Adrenal gland (tissue), 19 donors: ENCODE measurements at places on chromosomes 16 and 17. TPM values are rescaled to one million over a fixed set of nuclear protein-coding genes. Genes with fewer than 3 reads are reported as not detected.

The SCGB1C2 gene
- not detected for polyA plus RNA-seq

The SLC38A7 gene
- polyA plus RNA-seq, result 42.3 TPM

The OR1F1 gene
- polyA plus RNA-seq, result not detected

The GUCY2D gene
- polyA plus RNA-seq, result not detected

The PCYT2 gene
- polyA plus RNA-seq, result 37.5 TPM

The B3GNT9 gene
- polyA plus RNA-seq, result 11.9 TPM

The C17orf100 gene
- 3.6 TPM for polyA plus RNA-seq

The GPR142 gene
- not detected for polyA plus RNA-seq

The SLFN11 gene
- polyA plus RNA-seq, result 8.0 TPM

The RPA1 gene
- polyA plus RNA-seq, result 12.9 TPM

DNA sequence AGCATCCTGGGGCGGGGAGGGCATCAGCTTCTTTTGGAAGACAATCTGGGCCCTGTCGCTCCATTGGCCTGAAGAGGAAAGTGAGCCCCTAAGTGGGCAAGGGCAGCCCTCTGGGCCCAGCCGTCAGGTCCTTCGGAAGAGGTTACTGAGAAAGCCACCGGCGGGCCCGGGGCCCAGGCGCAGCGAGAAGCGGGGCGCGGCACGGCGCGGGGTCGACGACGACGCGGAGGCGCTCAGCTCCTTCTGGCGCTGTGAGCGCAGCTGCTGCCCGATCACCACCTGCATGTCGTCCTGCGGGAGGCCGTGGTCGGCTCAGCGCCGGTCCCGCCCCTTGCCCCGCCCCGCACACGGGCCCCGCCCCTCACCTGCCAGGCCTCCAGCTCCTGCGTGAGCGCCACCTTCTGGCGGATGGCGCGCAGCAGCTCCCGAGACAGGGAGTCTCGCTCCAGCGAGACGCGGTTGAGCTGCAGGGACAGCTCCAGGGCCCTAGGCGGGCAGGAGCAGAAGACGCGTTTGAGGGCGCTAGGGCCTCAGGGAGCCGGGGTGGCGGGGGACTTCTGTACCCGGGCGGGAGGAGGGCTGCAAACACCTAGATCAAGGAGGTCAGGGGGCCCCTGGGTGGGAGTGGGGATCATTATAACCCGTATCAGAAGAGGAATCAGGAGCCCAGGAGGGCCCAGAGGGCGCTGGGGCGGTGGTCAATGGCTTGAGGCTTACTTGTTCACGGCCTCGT is 4.3 kb downstream of the THOC6 start:
- DNase-seq, result peak; percentile 92

GRCh38 chr16:72886346-72886974 is 161.5 kb downstream of the ZFHX3 start:
- DNase-seq, result no peak

GRCh38 chr16:85935974-85936760 is 37.2 kb downstream of the IRF8 start:
- no peak for DNase-seq

- peak; percentile 46 for DNase-seq
Observed at GRCh38 chr16:74627506-74628220, 20.7 kb upstream of the GLG1 start.

- DNase-seq, result no peak
Observed at GRCh38 chr17:40474419-40475002, 26.9 kb downstream of the TNS4 start.

GRCh38 chr16:55406651-55407050 is 72.3 kb upstream of the MMP2 start:
- DNase-seq, result no peak

- DNase-seq, result no peak
Observed at GRCh38 chr17:68565661-68566441, 35.3 kb downstream of the FAM20A start.

DNA sequence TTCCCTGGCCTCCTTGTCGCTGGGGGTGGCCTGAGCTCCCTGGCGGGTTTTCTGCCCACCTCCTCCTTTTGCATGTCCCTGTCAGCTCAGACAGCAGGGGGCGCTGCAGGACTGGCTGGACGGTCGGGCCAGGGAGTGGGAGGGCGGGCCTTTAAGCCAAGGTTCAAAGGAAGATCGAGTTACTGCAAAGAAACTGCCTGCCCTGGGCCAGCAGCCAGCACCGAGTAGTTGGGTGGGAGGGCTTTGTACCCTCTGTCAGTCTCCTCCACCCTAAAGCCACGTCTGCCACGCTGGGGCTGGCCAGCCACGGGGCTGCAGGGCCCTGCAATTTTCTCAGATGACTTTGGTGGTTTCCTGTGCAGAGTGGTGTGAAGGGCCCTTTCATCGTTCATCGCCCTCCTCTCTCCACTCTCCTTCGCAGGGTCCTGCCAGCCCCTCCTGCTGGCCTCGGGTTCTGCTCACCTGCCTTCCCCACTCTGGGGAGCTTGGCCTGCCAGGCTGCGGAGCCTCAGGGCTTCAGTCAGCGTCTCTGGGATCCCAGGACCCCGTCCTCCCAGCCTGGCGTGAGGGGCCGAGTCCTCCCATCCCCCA is 12.3 kb downstream of the GPR142 start:
- peak; percentile 94 for DNase-seq

DNA sequence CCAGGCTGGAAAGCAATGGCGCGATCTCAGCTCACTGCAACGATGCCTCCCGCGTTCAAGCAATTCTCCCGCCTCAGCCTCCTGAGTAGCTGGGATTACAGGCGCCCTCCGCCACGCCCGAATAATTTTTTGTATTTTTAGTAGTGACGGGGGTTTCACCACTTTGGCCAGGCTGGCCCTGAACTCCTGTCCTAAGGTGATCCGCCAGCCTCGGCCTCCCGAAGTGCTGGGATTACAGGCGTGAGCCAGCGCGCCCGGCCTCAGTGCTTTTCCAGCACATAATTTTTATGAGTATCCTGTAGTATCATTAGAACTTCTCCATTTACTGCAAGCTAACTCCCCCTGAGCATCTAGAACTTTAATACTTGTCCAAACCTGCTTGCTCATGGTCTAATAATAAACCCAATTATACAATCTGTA is 1.8 kb downstream of the UBE2G1 start:
- peak; percentile 8 for DNase-seq

- DNase-seq, result no peak
Observed at GRCh38 chr17:58412961-58413586, 4.3 kb downstream of the RNF43 start.

- DNase-seq, result no peak
Observed at GRCh38 chr16:57276596-57276995, 7.9 kb downstream of the PLLP start.

DNA sequence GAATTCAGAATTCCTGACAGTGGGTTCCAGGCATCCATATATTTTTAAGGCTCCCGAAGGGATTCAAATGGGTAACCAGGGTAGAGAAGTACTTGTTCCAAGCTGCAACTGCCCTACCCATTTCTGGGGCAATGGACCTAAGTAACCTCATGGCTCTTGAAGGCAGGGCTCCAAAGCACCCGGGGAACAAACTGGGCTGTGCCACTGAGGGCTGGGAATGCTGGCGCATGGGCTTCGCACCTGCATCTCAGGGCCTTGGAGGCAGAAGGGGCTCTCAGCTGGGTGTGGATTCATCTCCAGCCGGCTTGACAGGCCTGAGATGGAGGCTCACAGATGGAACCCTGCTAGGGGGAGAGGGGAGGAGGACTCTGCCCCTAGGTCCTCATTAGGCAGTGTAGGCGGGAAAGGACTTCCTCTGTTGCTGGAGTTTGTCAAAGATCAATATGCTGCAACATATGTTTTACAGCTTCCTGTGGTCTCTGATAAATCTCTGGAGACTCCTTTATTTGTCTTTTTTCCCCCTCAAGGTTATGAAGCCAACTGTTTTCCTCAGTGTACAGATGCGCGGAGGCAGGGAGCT is 232.3 kb upstream of the NLRP1 start:
- DNase-seq, result no peak

DNA sequence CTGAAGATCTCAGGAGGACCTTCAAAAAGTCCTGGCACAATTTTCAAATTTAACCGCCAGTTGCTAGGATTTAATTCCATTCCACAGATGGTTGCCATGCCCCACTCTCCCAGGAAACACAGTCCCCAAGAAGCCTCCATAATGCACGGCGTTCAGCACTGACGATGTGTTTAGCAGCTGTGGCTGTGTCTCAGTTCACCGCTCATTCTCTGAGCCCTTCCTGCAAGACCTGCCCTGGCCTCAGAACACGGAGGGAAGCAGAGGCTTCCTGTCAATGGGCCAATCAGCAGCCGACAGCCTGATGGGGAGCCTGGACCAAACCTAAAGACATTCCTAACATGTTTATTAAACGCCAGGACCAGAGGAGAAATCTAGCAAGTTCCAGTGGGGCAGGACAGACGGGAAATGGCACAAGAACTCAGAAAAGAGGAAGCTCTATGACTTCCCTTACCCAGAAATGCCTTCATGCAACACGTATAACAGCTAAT is 4.9 kb downstream of the MYLK3 start:
- no peak for DNase-seq

GRCh38 chr16:49858200-49859124 is 2.5 kb upstream of the ZNF423 start:
- DNase-seq, result peak; percentile 66

DNA sequence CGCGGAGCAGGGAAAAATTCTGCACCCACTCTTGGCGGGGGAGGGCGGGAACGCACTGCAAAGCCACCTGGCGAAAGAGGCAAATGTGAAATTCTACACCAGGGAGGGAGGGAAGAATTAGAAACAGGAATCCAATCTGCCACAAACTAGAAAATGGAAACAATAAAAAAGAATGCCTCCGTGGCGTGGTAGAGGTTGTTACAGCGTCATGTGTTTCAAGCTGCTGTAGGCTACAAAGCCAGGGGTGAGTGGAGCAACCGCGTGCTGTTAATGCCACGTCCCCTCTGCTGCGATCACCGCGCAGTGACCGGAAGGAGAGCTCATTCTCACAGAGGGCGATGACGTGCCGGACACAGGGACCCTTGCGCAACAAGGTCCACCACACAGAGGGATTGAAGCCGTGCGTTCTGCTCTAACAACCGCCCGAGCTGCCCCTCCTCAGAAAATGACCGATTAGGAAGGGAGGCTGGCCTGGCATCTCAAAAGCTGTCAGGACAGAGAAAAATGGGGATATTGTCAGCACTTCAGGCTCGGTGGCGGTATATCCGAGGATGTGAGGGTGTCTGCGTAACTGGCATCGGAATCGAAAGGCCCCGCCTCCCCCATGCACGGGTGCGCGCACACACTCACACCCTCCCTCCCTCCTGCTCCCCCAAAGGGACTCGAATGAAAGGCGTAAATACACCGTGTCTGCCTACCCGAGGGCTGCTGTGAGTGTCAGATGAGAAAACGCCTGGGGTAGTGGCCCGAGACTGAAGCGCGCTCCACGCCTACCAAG is 70.8 kb upstream of the TNRC6C start:
- peak; percentile 82 for DNase-seq

DNA sequence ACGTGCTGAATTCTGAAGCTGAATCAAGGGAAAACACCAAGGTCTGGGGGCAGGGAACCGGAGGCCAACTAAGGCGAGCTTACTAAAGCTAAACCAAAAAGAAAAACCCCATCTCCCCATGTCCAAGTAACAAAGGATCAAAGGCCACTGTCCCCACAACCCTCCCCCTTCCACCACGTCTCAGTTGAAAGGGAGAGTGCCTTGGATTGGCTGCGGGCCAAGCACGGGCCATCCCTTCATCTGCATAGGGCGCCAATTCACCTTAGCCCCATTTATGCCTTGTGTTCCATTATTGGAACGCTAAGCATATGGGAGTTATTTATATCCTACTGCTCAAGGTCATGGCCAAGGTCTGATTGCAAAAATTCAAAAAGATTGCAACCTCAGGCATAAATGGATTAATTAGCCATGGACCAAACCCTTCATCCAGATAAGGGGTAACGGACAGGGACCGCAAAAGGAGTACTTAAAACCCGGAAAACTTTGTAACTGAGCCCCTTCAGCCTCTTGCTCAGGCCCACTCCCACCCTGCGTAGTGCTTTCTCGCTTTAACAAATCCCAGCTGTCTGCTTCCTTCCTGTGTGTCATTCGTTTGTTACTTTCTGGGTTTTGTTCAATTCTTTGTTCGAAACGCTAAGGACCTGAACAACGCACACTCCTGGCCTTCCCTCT is 740 bp upstream of the ATP6V0D1 start:
- DNase-seq, result peak; percentile 62

DNA sequence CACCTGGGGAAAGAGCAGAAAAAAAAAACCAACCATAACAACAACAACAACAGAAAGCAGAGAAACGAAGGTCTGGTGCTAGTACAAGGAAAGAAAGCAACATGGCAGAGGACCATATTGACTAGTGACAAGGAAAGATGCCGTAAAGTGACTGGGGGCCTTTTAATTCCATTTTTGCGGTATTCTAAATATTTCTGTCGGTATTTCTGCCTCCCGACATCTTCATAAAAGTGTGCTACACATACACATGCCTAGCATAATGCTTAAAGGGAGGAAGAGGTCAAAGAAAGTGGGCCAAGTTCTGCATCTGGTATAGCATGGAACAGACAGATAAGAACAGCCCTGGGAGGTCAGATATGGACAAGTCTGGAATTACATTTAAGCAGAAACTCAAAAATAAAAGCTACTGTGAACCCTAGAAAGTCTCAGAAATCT is 19.5 kb upstream of the RNF43 start:
- DNase-seq, result no peak

DNA sequence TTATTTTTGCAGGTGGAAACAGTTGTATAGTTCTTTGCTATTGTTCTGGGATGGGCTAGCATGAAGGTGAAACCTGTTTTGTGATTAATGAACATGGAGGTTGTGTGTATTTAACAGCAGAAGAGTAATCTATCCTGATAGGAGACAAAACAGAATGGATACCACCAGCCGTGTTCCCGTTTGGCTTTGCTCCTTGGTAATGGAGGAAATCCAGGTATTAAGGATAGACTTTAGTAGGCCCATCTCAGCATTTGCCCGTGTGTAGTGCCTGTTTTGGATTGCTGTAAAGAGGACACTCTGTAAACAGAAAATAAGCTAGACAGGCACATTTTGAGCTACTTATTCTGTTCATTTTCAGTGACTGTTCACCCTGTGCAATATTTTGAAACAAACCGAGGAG is 215.1 kb downstream of the RBFOX1 start:
- no peak for DNase-seq

- peak; percentile 8 for DNase-seq
Observed at GRCh38 chr16:56041556-56042140, 149.6 kb upstream of the GNAO1 start.

DNA sequence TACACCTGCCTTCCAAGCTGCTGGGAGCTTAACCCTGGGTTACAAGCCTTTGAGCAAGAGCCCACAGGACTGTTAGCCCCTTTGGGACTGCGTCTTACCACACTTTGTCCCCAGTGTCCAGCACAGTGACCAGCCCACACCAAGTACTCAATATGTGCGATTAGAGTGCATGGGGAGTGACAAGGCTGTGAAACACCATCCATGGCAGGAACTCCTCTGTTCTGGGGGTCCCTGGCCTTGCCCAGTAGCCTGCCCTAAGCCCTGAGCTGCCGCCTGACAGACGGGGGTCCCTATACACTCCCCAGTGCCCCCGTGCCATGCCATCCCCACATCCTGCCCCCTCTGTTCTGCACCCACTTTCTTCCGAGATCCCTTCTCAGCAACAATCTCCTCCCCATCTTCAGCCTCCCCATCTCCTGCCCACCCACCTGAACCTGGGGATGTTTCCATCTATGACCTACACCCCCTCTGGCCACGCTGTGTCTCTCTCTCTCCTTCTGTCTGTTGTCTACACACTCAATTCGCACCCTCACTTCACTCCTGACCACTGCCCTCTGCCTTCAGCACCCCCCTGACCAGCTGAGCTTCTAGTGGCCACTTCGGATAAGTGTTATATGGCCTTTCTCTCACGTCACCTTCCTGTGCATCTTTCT is 112.9 kb upstream of the SMURF2 start:
- DNase-seq, result no peak

GRCh38 chr17:8599351-8600011 is 31.0 kb downstream of the MYH10 start:
- no peak for DNase-seq
